ENCODE measurements at places on chromosomes 5 and 9.

GRCh38 chr5:33364406-33364805 lies 76.4 kb upstream of the TARS1 start:
- DNase-seq = no peak

GRCh38 chr5:140978260-140978659 lies 12.0 kb downstream of the PCDHAC2 start:
- no peak for DNase-seq

GRCh38 chr5:115629903-115630302 lies 4.1 kb upstream of the TMED7 start:
- DNase-seq = no peak

DNA sequence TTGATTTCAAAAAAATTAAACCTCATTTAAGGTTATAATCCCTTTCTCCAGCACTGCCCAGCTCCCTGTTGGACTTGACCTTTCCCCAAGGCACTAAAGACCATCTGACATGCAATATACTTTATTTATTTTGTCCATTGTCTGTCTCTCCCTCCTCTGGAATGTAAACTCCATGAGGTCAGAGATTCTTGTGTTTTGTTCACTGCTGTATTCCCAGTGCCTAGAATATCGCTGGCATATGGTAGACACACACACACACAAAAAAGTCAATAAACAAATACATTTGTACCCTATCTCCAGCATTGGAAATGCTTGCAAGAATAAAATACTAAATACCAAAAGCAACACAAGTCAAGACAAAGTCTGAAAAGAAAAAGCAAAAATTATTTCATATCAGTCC lies 17.3 kb upstream of the ARSB start:
- no peak for DNase-seq

DNA sequence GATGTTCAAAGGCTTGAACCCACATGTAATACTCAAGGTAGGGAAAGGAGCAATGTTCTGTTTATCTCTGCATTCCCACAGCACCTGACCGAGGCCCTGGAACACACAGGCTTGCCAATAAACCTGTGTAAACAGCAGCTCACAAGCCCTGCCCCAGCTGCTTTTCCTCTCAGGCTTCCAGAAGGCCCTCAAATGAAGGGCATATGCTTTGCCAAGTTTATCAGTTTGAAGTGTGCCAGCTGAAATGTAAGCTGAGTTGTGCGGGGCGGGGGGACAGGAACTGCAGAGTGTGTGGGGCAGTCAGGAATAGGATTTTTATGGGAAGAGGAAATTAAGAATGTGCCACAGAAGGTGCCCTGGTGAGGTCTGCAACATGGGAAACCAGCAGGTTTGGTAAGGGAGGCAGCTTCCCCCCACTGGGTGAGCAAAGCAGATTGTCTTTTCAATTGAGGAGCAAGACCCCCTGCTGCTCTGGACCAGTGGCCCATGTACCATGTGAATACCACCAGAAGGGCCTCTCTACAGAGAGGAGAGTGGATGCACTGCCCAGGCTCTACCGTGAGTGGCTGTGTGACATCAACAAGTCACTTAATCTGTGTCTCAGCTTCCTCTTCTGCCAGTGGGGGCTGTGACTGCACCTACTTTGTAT lies 194.8 kb downstream of the SPOCK1 start:
- no peak for DNase-seq

- DNase-seq = no peak
These were observed 97.1 kb downstream of the ENTREP1 start for GRCh38 chr9:69421908-69422801.

DNA sequence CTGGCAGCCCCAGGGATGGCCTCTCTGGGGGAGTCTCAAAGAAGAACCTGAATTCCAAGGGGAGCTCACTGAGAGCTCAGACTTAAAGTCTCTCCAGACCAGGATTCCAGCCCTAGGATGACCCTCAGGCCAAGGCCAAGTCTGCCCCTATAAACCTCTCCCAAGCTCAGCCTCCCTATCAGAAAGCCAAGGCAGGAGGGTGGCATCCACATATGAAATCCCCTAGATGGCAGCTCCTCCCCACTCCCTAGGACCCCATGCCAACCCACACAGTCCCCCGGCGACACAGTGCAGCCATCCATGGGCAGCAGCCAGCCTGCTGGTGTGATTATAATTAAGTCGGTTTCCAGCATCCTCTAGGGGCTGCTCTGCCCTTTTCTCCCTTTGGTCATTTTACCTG lies 269.9 kb downstream of the CDK5RAP2 start:
- DNase-seq = no peak

DNA sequence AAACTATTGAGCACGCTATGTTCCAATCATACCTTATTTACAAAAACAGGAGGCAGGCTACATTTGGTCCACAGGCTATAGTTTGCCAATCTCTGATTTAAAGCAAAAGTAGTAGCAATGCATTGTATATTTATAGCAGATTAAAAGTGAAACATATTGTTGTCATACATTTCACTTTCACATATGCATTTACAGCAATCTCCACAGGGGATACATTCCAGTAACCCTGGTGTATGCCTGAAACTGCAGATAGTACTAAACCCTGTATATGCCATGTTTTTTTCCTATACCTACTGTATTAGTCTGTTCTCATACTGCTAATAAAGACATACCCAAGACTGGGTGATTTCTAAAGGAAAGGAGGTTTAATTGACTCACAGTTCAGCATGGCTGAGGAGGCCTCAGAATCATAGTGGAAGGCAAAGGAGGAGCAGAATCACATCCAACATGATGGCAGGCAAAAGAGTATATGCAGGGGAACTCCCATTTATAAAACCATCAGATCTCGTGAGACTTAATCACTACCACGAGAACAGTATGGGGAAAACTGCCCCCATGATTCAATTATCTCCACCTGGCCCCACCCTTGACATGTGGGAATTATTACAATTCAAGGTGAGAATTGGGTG lies 5.9 kb upstream of the CSF1R start:
- DNase-seq = no peak

DNA sequence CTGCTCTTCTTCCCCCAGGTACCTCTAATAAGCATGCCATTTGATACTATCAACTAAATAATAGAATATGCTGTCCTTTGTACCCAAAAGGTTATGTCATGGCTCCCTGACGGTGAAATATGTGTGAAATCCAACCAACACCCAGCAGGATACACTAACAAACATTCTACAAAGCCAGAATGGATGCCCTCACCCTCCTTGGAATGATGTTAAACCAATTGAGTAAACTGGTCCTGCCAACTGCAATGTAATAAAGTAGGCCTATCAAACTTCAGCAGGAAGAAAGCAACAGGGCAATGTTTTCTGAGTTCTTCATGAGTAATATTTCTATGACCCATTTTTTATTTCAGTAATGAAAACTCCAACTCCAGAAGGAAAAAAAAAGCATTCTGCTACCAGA lies 24.9 kb downstream of the RGMB start:
- DNase-seq = no peak

GRCh38 chr9:13568841-13569601 lies 289.5 kb upstream of the MPDZ start:
- no peak for DNase-seq

- DNase-seq = no peak
These were observed 988.3 kb downstream of the DTWD2 start for GRCh38 chr5:117999939-118000549.

- DNase-seq = peak; percentile 19
These were observed at the start of gene NSG2 for GRCh38 chr5:174045470-174046025. Gene NSG2, plus strand, starts transcription at chr5:174045706. Its CDS starts 1,050 bp downstream, at chr5:174046756.

DNA sequence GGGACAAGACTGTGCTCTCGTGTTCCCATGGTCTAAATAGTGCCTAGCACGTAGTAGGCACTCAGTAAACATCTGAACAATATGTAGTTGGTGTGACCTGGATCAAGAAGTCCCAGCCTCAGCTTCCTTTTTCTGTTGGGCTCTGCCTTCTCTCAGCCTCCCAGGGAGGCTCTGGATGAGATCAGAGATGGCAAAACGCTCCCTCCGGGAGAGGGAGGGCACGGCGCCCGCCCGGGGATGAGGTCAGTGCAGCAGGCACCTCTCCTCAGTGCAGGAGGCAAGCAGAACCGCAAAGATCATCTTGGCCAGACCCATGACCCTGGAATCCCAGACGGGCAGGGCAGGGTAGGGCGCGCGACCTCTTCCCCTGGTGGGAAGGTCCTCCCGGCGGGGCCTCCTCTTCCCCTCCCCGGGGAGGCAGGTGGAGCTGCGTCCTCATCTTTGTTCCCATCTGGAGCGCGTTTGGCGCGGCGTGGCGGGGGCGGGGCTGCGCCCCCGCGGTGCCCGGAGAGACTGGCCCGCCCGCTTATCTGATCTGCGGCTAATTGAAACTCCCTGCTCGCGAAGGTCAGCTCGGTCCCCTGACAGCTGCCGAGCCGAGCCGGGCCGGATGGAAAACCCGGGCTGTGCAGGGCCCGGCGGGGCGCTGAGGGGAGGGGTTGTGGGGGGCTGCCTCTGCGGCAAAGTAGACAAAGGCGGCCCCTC lies 60.9 kb downstream of the CXXC5 start:
- no peak for DNase-seq

- DNase-seq = no peak
These were observed 157.0 kb upstream of the SMIM23 start for GRCh38 chr5:171628633-171628974.

DNA sequence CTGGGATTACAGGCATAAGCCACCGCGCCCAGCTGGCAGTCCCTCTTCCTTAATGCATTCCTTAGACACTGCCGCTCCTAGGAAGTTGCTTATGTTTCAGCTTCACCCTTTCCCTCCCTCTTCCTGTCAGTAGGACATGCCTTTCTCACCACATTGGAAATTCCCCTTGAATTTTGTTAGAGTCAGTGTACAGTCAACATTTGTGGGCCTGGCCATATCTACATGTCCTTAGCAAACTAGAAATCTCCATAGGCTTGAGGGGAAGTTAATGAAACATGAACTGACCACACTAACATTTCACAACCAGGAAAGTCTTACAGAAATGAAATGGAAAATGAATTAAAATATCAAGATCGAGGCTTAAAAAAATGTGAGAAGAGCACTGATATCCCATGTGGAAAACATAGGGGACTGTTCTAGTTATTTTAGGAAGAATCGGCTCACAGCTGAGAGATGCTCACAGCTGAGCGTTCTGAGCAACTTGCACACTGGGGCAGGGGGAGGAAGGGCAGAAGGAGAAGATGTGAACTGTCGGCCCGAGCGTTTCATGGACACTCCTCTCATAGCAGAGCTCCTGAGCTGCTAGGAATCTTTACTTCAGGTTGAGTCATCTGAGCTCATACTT lies 21.1 kb upstream of the LVRN start:
- DNase-seq = peak; percentile 92

- no peak for DNase-seq
These were observed 37.6 kb downstream of the NACC2 start for GRCh38 chr9:136057236-136058081.

GRCh38 chr9:33800886-33801285 lies 5.5 kb downstream of the PRSS3 start:
- DNase-seq = no peak

- no peak for DNase-seq
These were observed 802 bp downstream of the CCDC107 start for GRCh38 chr9:35658968-35659220.

DNA sequence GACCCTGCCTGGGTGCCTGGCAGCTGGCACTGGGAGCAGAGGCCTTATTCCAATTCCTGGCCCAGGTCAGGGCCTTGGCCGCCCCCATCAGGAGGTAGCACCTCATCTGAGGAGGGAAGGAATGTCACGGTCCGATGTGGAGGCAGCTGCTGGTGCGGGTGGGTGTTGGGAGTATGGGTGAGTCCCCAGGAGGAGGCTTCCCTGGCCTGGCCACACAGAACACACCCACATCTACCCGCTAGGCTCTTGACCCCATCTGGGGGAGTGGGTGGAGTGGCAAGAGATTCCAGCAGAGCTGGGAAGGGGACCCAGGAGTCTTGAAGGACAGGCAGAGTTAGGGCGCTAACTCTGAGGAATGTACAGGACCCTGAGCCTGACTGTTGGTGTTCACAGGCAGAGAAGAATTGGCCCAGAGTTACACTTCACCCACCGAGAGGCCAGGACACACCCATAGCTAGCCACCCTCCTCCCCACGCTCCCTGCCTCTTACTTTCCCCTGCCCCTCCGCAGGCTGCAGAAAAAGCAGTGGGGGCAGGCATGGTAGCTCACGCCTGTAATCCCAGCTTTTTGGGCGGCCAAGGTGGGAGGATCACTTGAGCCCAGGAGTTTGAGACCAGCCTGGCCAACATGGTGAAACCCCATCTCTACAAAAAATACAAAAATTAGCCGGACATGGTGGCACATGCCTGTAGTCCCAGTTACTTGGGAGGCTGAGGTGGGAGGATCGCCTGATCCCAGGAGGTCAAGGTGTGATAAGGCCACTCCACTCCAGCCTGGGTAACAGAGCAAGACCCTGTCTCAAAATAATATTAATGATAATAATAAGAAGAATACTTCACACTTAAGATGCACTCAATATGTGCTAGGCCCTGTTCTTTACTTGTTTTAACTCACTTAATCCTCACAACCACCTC lies 6.0 kb downstream of the OLFML2A start:
- DNase-seq = no peak

GRCh38 chr5:94811331-94811730 lies 192.9 kb downstream of the SLF1 start:
- no peak for DNase-seq

DNA sequence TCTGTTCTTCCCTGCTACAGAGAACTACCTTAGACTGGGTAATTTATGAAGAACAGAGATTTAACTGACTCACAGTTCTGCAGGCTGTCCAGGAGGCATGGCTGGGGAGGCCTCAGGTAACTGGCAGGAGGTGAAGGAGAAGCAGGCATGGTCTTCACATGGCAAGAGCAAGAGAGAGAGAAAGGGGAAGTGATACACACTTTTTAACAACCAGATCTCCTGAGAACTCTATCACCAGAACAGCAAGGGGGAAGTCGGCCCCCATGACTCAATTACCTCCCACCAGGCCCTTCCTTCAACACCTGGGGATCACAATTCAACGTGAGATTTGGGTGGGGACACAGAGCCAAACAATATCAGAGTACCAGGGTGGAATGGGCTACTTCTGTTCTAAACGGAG lies 766.8 kb downstream of the TLE1 start:
- DNase-seq = no peak

DNA sequence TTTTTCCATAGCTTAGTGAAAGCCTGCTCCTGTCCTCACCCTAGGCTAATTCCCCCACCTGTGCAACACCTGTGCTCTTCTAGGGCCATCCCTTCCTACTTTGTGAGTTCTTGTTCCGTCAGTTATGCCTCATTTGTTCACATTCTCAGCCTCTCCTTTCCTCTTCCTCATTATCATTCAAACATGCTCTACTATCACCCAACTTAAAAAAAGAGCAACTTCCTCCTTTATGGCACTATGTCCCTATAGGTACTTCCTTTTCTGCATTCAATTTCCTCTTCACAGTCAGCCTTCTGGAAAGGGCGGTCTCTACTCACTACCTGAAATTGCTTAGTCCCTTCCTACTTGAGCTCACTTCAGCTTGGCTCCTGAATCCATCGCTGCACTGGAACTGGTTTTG lies 111.8 kb upstream of the LHFPL2 start:
- DNase-seq = no peak

- no peak for DNase-seq
These were observed 187.7 kb downstream of the NTRK2 start for GRCh38 chr9:84857211-84857610.

- no peak for DNase-seq
These were observed 104.3 kb upstream of the SPATA31D4 start for GRCh38 chr9:81823672-81824554.

All from AG09319 (cell line).